ENCODE measurements at places on chromosomes 12 and 14.

DNA sequence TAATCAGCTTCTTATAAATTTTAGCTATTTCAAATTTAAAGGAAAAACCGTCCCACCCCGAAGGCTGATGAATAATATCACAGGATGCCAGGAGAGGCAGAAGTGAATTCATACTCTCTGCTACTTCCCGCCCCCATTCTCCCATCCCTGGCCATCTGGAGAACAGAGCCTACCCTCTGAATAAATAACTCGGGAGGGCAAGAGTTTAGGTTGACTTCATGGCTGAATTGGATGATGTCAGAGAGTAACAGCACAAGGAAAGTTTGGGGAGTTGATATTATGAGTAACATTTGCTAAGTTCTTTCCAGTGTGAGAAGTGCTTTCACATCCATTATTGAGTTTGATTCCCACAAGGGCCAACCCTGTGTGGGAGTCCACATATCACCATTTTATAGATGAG lies 241.6 kb downstream of the EGLN3 start:
- no peak for DNase-seq

- DNase-seq = no peak
Measured at GRCh38 chr14:102591372-102591943, 991 bp upstream of the RCOR1 start.

DNA sequence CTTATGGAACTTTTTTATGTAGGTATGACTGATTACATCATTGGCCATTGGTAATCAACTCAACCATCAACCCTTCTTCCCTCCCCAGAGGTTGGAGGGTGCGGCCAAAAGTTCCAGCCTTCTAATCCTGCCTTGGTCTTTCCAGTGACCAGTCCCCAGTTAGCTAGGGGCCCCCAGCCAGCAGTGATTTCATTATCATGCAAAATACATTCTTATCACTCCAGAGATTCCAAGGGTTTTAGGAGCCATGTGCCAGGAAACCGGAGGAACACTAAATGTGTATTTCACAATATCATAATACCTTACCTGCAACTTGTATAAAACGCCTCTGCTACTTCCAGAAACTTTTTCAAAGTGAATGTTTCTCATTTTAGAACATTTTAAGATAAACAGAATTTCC lies 181.5 kb upstream of the PELI2 start:
- DNase-seq = peak; percentile 47

DNA sequence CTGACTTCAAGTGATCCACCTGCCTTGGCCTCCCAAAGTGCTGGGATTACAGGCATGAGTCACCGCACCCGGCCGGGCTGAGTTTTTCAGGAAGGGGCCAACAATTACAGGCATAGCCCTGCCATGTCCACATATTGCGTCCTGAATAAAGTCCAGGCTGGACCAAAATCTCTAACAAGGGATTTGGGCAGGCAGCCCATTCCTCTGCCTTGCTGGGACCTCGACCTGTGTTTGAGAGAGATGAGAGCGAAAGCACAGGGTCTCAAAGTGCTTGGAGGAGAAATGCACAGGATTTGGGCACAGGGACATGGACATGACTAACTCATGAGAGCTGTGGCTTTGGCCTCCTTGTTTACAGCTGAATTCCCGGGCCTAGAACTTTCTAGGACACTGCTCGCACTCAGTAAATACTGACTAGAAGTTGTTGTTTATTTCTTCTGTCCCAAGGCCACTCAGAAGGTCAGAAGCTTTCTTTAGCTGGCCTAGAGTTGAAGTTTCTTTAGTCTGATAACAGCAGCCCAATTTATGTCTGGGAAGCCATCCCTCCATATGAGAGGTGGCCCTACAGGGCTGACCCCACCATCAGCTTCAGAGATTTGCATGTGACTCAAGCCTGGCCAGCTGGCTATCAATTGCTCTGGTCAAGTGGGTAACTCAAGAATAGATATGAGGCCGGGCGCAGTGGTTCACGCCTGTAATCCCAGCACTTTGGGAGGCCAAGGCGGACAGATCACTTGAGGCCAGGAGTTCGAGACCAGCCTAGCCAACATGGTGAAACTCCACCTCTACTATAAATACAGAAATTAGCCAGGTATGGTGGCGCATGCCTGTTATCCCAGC lies 11.7 kb downstream of the CAMKK2 start:
- DNase-seq = no peak

DNA sequence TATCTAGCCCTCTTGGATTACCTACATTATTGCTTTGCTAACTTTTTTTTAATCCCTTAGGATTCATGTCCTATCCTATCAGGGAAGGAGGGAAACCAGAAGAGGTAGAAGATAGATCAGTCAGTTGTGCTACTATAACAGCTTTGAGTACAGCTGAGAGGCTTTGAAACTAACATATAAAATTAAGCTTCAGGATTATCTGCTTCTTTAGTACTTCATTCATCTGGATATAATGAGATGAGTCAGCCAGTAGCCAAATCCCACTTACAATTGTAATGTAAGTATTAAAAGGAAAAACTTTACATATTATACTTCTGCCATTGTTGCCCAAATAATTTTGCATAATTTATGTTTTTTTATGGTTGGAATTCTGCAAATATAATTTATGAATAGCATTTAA lies 33.4 kb upstream of the ANO6 start:
- no peak for DNase-seq

DNA sequence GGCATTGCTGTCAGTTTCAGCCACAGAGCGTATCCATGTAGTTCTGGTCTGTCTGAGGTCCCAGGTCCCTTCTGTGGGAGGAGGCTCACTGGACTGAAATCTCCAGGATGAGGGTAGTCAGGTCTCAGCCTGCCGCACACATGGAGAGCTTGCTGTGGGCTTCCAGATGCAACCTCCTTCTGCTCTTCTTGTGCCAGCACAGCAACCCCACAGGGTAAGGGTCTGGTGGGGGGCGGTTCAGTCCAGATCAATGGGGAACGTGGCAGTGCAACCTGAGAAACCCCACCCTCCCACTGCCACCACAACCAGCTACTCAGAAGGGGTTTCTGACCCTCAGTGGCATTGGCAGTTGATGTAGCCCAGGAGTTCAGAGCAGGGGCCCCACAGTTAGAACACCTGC lies 61.2 kb downstream of the BEGAIN start:
- DNase-seq = no peak

DNA sequence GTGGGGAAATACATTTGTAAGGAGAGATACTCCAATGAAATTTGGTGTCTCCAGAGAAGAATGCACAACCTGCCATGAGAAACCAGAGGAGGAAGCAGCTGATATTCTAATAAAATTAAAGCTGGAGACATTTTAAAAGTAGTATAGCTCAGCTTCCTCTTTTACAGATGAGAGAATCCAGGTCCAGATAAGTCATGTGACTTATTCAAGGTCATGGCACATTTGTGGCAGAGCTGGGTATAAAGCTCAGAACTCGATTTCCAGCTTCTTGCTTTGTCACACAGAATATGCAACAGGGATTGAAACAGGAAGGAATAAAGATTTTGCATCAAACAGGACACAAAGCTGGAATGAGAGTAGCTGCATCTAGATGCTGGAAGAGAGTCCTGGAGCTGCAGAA lies 174.8 kb downstream of the EMP1 start:
- DNase-seq = no peak

GRCh38 chr12:107231303-107231702 lies 138.0 kb upstream of the CRY1 start:
- no peak for DNase-seq

GRCh38 chr12:81644503-81644902 lies 114.6 kb downstream of the PPFIA2 start:
- DNase-seq = no peak

GRCh38 chr14:78075033-78075432 lies 95.1 kb upstream of the NRXN3 start:
- DNase-seq = no peak

GRCh38 chr12:131041216-131041967 lies 87.7 kb downstream of the ADGRD1 start:
- DNase-seq = no peak

DNA sequence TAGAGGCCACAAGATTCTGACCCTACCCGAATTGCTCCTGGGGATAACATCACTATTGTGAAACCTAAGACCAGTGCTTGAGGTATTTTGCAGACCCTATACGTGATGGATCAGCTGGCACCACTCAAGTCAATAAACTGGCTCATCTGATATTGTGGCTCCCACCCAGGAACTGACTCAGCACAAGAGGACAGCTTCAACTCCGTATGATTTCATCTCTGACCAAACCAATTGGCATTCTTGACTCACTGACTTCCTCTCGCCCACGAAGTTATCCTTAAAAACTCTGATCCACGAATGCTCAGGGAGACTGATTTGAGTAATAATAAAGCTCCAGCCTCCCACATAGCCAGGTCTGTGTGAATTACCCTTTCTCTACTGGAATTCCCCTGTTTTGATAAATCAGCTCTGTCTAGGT lies 1036.1 kb upstream of the TMEM132C start:
- DNase-seq = no peak

GRCh38 chr12:65010437-65010836 lies 110.7 kb downstream of the WIF1 start:
- no peak for DNase-seq

DNA sequence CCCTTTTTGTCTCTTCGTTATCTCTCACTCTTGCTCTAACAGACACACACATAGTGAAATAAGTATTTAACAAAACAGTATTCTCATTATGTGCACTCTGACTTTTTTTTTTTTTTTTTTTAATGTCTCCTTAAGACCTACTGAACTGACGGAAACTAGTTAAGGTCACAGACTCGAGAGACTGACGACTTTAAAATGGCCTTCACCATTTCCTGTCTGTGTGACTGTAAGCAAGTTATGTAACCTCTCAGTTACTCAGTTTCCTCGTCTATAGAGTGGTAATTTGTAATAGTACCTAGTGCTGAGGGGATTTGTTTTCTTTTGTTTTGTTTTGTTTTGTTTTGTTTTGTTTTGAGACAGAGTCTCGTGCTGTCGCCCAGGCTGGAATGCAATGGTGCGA lies 284.8 kb downstream of the FBXL14 start:
- DNase-seq = no peak

DNA sequence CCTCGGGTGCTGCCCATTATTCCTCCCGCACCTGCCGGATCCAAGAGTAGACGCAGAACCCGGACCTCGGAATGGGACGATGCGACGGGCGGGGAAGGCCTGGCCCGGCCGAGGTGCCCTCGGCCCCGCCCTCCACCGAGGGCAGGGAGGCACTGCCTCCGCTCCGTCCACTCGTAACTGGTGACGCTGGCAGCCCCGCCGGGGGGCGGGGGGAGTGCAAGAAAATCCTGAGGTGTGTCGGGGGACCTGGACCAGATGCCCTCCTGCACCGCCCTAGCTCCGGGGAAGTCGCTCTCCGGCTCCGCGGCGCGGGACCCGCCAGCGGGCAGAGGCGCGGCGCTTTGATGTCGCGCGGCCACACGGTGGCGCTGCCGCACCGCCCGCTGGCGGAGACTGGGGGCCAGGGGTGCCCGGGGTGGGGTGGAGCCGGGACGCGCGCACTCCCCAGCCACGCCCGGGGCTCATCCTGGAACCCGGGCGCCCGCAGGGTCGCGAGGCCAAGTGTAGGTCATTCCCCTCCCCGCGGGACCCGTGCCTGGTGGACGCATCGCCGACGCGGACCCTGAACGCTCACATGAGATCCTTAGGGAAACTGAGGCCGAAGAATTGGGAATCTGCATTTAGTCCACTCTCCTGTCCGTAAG lies 202.8 kb downstream of the TTC8 start:
- no peak for DNase-seq

DNA sequence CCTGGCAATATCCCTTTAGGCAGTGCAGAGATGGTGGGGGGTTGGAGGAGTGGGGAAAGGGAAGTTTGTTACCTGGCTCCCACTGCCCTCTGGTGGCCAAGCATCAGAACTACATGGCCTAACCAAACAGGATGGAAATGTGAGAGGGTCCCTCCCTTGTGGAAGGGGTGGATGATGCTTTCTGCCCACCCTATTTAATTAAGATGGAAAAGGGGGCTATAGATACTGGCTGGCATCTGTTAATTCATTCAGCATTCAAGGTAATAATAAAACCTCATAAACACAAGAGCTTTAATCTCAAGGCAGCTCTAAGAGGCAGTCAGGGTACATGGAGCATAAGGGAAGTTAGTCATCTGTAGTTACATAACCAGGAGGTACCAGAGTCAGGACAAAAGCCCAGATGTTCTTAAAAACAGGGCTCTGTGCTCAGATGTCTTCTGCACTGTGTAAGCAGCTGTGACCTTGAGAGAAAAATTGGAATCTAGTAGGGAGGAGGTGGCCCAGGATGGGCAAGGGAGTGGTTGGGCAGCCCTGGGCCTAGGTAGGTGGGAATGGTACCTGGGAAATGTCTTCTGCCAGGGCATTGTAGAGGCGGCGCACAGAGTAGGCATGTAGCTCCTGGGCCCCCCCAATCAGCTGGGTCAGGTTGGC lies 4.6 kb downstream of the AP1G2 start:
- DNase-seq = no peak

GRCh38 chr14:74634964-74635363 lies 22.9 kb upstream of the LTBP2 start:
- no peak for DNase-seq

GRCh38 chr14:88995437-88996198 lies 171.2 kb downstream of the TTC8 start:
- DNase-seq = no peak

GRCh38 chr12:96308881-96309280 lies 91.4 kb downstream of the CDK17 start:
- no peak for DNase-seq

GRCh38 chr14:64973026-64973442 lies 898 bp upstream of the RAB15 start:
- no peak for DNase-seq

DNA sequence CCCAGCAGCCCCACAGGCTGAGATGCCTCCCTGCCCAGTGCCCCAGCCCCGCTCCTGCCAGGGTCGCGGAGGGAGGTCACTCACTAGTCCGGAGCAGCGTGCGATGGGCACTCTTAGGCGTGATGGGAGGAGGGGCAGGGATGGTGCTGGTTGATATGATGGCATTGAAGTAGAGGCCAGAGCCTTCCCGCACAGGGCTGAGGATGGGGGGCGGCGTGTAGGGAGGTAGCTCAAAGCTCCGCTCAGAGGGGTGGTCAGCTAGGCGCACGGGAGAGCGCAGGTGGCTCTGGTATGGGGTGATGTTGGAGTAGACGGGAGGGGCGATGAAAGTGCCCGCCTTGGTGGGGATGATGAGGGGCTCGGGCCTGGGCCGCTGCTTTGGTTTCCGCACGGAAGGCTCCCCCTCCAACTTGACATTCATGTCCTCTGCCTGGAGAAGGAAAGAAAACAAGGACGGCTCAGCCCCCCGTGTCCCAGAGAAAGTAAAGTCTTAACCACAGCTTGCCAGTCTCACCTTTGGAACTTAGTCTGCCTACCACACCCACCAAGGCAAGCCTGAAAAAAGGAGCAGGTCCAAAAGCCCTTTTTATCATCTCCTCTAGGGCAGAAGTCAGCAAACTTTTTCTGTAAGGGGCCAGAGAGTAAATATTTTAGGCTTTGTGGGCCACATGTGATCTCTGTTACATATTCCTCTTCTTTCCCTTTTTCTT lies 15.5 kb upstream of the PNMA1 start:
- no peak for DNase-seq

GRCh38 chr14:92980866-92981265 lies 57.9 kb downstream of the CHGA start:
- DNase-seq = no peak

DNA sequence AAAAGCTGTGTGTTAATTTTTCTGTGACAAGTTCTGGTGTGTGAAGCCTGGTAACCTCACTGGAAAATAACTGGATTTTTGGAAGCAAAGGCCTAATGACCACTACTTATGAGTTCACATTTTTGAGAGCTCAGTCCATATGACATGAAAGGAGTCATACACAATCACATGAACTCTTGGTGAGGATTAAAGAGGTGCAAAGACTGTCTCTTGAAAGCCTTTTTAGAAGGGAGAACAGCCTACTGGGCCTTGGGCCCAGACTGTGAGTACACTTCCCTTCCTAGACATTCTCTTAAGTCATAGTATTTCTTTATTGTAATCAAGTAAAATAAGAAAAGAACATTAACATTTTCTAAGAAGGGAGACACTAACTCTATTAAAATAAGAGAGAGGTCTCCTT lies 176.1 kb downstream of the BCAT1 start:
- DNase-seq = no peak

All from iPS DF 19.7 (cell line).